IPS-NIHi11 (cell line): ENCODE measurements at places on chromosomes 12 and 14.
A peak's percentile ranks its signal among the peaks of the same experiment; 100 is the strongest.

DNA sequence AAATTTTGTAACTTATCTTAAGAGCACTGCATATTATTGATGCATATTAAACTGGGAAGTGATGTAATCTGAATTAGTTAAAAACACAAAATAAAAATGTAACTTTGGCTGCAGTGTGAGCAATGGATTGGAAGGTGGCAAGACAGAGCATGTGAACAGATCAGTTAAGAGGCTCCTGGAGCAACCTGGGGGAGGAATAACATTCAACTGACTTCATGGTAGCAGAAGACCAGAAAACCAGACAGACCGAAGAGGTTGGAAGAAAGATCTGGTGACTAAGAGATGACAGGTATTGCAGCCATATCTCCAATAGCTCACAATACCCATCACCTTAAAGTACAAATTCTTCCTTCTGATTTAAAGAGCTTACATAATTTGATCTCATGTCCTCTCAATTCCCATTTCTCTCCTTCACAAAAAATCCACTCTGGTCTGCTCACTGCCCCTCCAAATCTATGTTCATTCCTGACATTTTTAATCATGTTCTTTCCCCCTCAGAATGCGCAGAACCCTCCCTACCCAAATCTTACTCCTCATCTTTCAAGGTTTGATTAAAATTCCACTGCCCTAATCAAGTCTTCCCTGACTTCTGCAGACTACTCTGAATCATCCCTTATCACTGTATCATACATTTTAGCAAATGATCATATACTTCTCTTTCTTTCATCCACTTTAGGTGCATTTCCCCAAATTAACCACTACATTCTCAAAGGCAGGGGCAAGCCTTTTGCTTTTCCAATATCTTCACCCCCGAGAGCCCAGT is 51.5 kb downstream of the DUSP16 start:
- DNase-seq = no peak

DNA sequence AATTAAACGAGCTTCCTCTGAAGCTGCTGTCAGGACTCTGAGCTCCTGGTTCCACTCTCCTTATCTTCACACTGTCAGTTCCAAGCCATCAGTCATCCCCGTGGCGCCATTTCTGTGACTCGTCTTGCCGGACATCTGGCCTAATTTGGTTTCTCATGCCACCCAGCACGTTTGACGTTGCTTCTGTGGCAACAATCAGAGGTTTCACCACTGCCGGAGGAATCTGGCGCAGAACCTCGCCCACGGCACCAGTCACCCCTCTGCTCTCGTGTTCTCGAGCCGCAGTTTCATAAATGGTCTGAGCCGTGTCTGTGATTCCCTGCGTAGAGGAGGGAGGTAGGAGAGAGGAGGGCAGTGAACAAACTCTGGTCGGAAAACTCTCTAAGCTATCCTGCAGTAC is 29.7 kb downstream of the BDKRB1 start:
- no peak for DNase-seq

- no peak for DNase-seq
These were observed 17.4 kb downstream of the LRP6 start for GRCh38 chr12:12249216-12250050.

GRCh38 chr14:105093038-105093430 is 27.8 kb upstream of the GPR132 start:
- DNase-seq = peak; percentile 65

DNA sequence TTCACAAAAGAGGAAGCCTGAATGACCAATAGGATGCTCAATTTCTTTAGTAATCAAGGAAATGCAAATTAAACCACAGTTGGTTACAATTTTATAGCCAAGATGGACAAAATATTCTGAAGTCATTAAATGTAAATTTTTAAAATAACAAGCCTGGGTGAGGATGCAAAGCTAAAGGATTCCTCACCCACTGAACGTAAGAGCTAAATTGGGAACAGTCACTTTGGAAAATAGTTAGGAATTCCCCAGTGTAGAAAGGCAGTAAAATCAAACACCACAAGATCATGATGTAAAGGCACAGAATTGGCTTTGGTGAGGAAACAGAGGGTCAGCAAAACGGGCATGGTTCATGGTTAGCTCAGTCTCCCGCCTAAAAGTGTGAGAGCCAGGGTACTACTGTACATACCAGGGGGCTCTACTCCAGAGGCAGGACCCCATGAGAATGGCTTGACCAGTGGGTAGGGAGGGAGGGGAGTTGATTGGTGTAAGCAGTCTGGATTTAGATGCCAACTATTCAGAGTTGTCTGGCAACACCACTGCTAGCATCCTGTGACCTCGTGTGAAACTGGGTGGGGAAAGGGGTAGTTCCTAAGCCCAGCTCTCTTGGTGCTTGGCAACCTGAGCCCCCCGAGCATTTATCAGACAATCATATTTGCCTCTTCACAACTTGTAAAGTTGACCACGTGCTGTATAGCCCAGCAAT is 213.4 kb upstream of the EGLN3 start:
- no peak for DNase-seq

- no peak for DNase-seq
These were observed 125.3 kb downstream of the FBXL14 start for GRCh38 chr12:1469070-1469469.

DNA sequence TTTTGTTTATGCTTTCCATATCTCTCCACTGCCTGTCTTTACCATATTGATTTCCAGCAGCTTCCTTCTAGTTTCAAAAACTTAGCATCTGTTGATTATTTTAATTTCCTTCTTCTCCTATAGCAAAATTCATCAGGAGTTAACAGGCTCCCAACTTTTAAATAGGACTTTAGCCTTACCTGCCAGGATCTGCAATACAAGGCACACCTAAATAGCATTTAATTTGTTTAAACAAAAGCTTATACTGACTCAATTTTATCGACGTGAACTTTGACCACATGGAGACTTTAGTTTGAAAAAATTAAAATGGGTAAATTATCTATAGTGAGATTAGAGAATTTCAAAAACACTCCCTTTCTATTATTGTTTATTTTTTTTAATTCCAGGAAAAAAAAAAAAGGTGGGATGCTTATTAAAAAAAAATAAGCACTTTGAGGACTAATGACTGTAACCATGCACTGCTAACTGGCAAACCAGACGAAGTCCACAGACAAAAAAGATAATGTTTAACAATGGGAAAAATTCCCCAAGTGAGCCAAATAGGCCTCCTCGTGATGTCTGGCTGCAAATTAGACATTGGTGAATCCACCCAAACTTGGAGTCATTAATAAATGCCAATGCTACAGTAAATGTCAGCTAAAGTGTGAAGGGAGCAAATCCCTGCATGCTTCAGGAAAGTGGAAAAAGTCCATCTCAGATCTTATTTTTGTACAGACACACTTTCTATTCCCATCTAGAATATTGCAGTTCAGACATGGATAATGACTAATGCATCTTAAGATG is 40.7 kb downstream of the RMST start:
- DNase-seq = no peak

DNA sequence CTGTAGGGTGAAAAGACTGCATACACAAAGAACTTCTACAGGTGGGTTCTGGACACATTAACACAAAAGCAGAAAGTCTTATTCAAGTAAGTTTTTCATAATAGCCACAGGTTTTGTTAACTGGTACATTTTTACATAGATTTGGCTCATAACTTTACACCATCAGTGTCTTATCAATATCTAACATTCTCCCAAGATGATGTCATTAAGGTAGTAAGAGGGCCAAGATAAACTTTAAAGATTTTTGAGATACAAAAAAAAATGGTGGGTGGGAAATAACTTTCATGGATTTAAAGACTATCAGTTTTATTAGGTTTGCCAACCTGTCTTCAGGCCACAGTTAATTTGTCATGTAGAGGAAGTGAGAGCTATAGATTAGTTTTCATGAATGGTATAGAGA is 1.7 kb downstream of the SUPT16H start:
- no peak for DNase-seq

GRCh38 chr14:23006188-23006534 is 3.8 kb downstream of the C14orf93 start:
- no peak for DNase-seq
